Aorta (tissue), 5 donors: ENCODE measurements at places on chromosomes 2 and 18. TPM values are rescaled to one million over a fixed set of nuclear protein-coding genes. Genes with fewer than 3 reads are reported as not detected.
A peak's percentile ranks its signal among the peaks of the same experiment; 100 is the strongest.

GRCh38 chr2:62150597-62151305, 45.2 kb upstream of the B3GNT2 start:
- H3K27ac ChIP-seq: no peak overlapping the region
- H3K36me3 ChIP-seq: no peaks in the 10 kb centered on the region
- H3K27me3 ChIP-seq: no peaks in the 10 kb centered on the region
- no peak for DNase-seq

DNA sequence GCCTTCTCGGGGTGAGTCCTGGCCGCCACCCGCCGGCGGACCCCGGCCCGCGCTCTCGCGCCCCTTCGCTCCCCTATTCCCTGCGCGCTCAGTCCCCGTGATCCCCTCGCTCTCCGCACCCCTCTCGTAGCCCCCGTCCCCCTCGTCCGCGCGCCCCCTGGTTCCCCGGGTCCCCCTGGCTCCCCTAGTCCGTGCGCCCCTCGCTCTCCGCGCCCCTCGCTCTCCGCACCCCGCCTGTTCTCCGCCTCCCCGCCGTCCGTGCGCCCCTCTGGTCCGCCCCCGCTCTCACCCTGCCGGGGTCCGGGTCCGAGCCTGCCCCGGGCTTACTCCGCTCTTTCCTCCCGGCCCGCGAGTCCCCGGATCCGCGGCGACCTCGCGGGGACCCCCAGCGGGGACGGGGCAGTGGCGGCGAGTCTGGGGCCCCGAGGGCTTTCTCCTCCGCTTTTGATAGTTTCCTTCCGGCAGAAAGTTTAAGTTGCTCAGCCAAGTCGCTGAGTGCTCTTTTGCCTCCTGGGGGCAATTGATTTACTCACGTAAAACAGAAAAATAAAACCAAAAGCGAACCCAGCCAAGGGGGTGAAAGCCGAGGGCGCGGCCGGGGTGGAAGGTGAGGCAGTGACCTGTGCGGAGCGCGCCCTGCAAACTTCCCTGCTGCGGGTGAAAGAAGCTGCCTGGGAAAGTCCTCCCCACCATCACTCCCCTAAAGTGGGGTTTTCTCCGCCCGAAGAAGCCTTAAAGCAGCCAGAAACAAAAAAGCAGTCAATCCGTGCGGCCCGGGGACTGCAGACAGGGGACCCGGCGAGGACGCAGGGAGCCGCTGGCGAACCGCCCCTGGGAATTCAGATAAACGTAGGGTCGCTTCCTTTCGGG, 568 bp downstream of the RAB31 start:
- no peaks in the 10 kb centered on the region for H3K27me3 ChIP-seq
- peak overlapping the region; percentile 83 for H3K27ac ChIP-seq
- no peaks in the 10 kb centered on the region for H3K4me1 ChIP-seq
- DNase-seq: peak; percentile 58
- peak overlapping the region; percentile 80 for H3K4me3 ChIP-seq

- H3K4me3 ChIP-seq: no peak overlapping the region
- DNase-seq: peak; percentile 53
- H3K4me1 ChIP-seq: no peaks in the 10 kb centered on the region
- no peaks in the 10 kb centered on the region for H3K27me3 ChIP-seq
Observed at GRCh38 chr2:19865151-19865550, 36.6 kb downstream of the TTC32 start.

DNA sequence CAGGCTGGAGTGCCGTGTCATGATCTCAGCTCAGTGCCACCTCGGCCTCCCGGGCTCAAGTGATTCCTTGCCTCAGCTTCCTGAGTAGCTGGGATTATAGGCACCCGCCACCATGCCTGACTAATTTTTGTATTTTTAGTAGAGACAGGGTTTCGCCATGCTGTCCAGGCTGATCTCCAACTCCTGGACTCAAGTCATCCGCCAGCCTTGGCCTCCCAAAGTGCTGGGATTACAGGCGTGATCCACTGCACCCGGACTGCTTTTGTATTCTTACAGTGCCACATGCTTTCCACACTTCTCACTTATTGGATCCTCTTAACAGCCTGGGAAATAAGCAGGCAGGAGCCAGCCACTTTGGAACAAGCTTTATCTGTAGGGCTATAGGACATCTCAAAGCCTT, 25.3 kb upstream of the BCL2L11 start:
- no peak for DNase-seq
- H3K36me3 ChIP-seq: no peaks in the 10 kb centered on the region
- H3K4me1 ChIP-seq: no peaks in the 10 kb centered on the region
- H3K27me3 ChIP-seq: no peaks in the 10 kb centered on the region
- no peak overlapping the region for H3K27ac ChIP-seq
- H3K4me3 ChIP-seq: no peak overlapping the region

GRCh38 chr2:64727843-64728463, 74.2 kb upstream of the SERTAD2 start:
- no peaks in the 10 kb centered on the region for H3K36me3 ChIP-seq
- H3K27ac ChIP-seq: no peak overlapping the region
- no peaks in the 10 kb centered on the region for H3K27me3 ChIP-seq
- H3K4me3 ChIP-seq: no peak overlapping the region

DNA sequence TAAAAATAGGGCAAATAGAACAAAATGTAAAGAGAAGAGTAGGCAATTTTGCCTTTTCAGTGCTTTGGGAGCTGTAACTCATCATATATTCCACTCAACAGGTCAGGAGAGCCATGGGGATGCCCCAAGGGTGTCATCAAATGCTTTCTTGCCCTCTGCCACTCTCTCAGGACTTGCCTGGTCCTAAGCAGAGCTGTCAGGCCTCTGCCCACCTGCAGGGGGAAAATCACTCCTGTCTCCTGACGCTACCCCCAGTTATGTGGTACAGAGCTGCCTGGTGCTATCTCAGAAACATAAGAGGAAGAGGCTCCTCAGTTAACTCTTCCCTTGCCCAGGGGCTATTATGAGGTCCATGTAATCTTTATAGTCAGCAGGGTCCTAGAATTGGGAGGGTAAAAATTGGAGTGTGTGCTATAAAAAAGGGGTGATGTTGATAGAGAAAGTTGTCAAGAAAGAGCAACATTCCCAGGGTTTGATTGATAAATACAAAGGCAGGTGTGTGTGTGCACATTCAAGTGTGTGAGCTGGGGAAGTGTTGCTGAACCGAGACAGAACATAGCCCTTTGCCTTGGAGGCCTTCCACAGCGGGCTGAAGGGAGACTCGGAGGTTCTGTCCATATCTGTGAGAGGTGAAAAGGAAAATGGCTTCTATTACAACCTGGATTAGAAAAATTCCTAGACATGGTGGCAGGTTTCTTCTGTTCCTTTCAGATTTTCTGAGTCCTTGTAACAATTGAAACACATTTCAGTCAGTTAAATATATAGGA, 25.4 kb downstream of the PTPRM start:
- no peak for DNase-seq
- no peaks in the 10 kb centered on the region for H3K27me3 ChIP-seq
- no peak overlapping the region for H3K4me3 ChIP-seq
- no peaks in the 10 kb centered on the region for H3K36me3 ChIP-seq
- H3K4me1 ChIP-seq: peaks cover 3% of the 10 kb centered on the region

GRCh38 chr2:236787885-236788284, 218.3 kb downstream of the ACKR3 start:
- H3K4me1 ChIP-seq: no peaks in the 10 kb centered on the region
- H3K27me3 ChIP-seq: no peaks in the 10 kb centered on the region
- no peak for DNase-seq

- no peak overlapping the region for H3K27ac ChIP-seq
- no peaks in the 10 kb centered on the region for H3K27me3 ChIP-seq
- no peaks in the 10 kb centered on the region for H3K4me1 ChIP-seq
- DNase-seq: no peak
- no peak overlapping the region for H3K4me3 ChIP-seq
Observed at GRCh38 chr2:174524527-174524926, 37.7 kb upstream of the GPR155 start.

The GALNT1 gene
- 65.3 TPM for total RNA-seq

DNA sequence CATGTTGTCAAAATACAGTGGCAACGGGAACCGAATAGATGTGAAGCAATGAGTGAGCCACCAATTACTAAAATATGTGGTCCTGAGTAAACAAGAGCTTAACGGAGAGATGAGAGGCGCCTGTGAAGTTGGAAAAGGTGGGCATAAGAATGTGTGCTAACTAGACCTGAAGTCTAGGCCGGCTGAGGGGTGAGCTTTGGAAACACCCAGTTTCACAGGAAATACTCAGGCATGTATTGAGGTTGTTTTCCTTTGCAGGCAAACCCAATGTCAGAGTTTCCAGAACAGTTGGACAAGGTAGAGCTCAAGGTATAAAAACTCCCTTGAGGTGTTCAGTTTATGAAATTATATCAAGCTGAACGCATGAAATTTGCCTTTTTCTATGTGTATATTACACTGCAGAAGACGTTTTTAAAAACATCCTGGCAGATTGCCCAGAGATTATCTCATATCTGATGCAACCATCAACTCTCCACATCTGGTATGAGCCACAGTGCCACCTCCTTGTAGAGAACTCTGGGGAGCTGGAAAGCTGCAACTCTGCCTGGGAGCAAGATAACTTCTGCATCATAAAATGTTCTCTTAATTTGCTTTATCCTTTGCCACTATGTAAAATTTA, 3.9 kb upstream of the WDSUB1 start:
- H3K36me3 ChIP-seq: no peaks in the 10 kb centered on the region
- no peaks in the 10 kb centered on the region for H3K27me3 ChIP-seq
- no peak overlapping the region for H3K27ac ChIP-seq
- H3K4me1 ChIP-seq: no peaks in the 10 kb centered on the region

- no peak overlapping the region for H3K4me3 ChIP-seq
- peaks cover 17% of the 10 kb centered on the region for H3K36me3 ChIP-seq
- H3K27me3 ChIP-seq: no peaks in the 10 kb centered on the region
- H3K4me1 ChIP-seq: no peaks in the 10 kb centered on the region
Observed at GRCh38 chr2:127278959-127279358, 15.0 kb downstream of the ERCC3 start.

The SPATA3 gene
- total RNA-seq: not detected

- no peaks in the 10 kb centered on the region for H3K36me3 ChIP-seq
- H3K4me3 ChIP-seq: no peak overlapping the region
- H3K27me3 ChIP-seq: no peaks in the 10 kb centered on the region
- H3K4me1 ChIP-seq: no peaks in the 10 kb centered on the region
Observed at GRCh38 chr2:19320813-19321212, 37.6 kb downstream of the OSR1 start.

- no peak for DNase-seq
- H3K27ac ChIP-seq: no peak overlapping the region
- H3K4me1 ChIP-seq: no peaks in the 10 kb centered on the region
- H3K27me3 ChIP-seq: no peaks in the 10 kb centered on the region
Observed at GRCh38 chr2:191311627-191312026, 66.4 kb downstream of the MYO1B start.

DNA sequence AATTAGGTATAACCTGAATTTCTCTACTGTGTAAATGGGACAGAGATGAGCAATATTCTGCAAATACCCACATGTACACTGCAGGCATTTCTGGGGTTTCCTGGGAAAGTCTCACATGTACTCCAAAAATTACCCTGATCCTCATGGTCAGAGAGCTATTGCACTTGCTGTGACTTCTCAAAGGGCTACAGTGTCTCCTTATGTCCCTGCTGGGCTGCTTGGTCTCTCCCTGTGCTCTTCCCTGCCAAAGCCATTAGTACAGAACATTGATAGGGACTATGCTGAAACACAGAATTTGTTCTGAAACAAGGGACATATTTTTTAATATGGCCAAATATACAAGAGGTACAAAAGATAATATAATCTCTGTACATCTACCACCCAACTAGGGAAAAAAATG, 924.4 kb upstream of the NXPH2 start:
- DNase-seq: no peak
- no peak overlapping the region for H3K4me3 ChIP-seq
- no peaks in the 10 kb centered on the region for H3K4me1 ChIP-seq
- no peak overlapping the region for H3K27ac ChIP-seq
- H3K27me3 ChIP-seq: no peaks in the 10 kb centered on the region
- H3K36me3 ChIP-seq: no peaks in the 10 kb centered on the region

The GAL3ST2 gene
- total RNA-seq: not detected

DNA sequence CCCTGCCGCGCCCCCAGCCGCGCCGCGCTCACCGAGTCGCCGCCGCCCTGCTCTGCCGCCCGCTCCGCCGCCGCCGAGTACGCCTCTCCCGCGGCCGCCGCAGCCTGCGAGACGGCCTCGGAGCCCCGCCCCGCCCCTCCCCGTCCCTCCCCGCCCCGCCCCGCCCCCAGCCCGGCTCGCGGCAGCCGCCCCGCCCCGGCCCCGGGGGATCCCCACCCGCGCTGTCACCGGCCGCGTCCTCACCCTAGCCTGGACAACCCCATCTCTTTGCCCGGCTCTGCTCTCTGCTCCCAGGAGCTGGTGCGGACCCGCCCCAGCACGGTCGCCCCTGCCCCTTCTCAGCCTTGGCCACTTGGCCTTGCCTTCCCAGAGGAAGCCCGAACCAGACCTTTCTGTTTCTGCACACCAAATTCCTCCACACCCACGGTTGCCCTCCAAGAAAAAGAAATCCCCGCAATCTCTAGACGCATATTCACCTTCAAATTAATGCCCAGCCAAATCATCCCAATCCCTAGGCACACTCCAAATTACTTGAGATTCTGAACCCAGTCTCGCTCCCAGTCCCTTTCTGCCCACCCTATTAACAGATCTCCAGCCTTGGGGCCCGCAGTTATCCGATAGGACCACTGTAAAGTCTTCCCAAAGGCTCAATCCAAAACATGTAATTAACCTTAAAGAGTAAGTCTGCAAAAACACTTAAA, at the start of gene CYRIA:
CYRIA (minus strand) TSS at position 87 of the 701 bp plus-strand sequence. CDS start 77,715 bp downstream, outside the sequence.
- DNase-seq: peak; percentile 77
- peak within 1 kb of the TSS; percentile 49 for H3K4me3 ChIP-seq
- no peaks in the 10 kb centered on the region for H3K4me1 ChIP-seq
- H3K27ac ChIP-seq: no peak within 1 kb of the TSS
- no peaks in the 10 kb centered on the region for H3K36me3 ChIP-seq
- no peaks in the 10 kb centered on the region for H3K27me3 ChIP-seq

The FBXO48 gene
- 1.5 TPM for total RNA-seq

The TAF4B gene
- 3.9 TPM for total RNA-seq

GRCh38 chr2:230570987-230571386, 141.7 kb upstream of the CAB39 start:
- no peak for DNase-seq
- no peaks in the 10 kb centered on the region for H3K36me3 ChIP-seq
- no peak overlapping the region for H3K27ac ChIP-seq
- H3K4me1 ChIP-seq: no peaks in the 10 kb centered on the region

DNA sequence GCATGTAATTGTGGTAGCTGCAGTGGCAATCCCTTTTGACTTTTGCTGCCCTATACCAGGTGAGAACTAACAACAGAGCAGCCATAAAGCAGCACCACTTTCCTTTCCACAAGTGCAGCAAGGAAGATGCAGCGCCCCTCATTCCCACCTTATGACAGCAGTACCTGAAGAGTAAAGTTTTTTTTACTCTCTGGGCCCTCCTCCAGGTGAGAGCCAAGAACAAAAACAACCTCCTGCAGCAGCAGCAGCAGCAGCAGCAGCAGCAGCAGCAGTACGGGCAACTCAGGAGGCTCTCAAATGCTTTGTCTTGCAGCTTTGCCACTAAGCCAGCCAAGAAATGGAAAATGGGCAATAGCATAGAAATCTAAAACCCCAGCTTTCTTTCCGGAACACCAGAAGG, 397.5 kb downstream of the FIGN start:
- no peaks in the 10 kb centered on the region for H3K27me3 ChIP-seq
- no peak overlapping the region for H3K4me3 ChIP-seq
- no peak for DNase-seq
- no peaks in the 10 kb centered on the region for H3K36me3 ChIP-seq
- H3K27ac ChIP-seq: no peak overlapping the region

The IL36G gene
- total RNA-seq: not detected
